ENCODE measurements at places on chromosomes 1 and 21. TPM values are rescaled to one million over a fixed set of nuclear protein-coding genes. Genes with fewer than 3 reads are reported as not detected.
A peak's percentile ranks its signal among the peaks of the same experiment; 100 is the strongest.

Gene PCBP3
- 7.1 TPM for total RNA-seq

Gene HTR6
- total RNA-seq, result not detected

Gene GPATCH2
- total RNA-seq, result 26.2 TPM

Gene RHOU
- 38.7 TPM for total RNA-seq

Gene FAM72A
- total RNA-seq, result not detected

Gene SPRR2E
- total RNA-seq, result not detected

Gene COL24A1
- 5.8 TPM for total RNA-seq

DNA sequence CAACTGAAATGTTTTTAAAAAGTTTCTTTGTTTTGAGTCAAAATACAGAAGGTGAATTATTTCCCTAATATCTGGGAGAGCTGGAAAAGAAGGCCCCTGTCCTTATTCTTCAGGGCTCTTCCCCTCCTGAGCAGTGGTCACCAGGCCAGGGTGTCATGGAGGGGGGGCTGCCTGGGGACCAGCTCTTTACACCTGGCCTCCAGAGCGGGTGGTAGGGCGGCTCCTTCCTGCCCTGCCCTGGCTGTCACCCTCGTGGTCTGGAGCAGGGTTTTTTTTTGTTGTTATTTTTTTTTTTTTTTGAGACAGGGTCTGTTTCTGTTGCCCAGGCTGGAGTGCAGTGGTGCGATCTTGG lies 6.6 kb downstream of the SKI start:
- no peak for DNase-seq

DNA sequence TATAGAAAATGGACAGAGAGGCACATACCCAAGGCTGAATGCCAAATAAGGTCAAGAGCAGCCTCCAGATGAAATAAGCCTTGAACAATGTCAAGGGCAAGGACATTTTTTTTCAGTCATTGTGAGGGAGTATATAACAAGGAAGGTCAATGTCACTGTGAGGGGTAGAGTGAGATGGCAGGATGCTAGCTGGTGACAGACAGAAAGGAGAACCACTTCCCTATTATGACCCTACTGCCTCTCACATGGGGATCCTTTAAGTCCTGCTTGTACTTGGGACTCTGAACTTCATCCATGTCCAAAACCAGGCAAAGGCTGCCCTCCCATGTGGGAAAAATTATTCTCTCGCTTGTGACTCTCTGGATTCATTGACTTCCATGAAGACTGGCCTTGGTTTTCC lies 119.5 kb upstream of the COA6 start:
- no peak for DNase-seq

DNA sequence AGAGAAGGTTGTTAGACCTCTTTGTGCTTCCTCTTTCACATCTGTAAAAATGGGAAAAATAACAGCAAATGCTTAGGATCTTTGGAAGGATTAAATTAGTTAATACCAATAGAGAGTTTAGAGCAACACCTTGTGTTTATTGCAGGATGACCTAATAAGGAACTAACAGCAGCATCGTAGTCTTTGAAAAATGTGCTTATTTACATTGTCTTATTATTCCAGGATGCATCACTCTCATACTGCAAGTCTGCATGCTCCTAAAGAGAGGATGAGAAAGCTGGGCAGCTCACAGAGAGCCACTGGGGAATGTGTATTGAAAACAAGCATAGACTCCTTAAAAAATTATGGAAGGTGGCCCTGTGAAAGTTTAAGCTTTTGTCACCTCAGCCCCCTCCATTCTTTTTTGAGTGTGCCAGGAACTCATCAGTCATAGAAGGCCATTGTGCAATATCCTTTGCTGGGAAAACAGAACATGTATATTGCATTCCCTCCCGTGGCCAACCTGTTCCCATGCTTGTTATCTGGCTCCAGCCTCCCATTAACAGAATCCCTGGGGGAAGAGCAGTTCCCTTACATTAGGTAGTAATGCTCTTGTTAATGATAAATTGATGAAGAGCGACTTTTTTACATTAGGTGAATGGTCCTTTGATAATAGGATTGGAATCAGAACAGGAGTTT lies 180.7 kb downstream of the ZNF326 start:
- no peak for DNase-seq

DNA sequence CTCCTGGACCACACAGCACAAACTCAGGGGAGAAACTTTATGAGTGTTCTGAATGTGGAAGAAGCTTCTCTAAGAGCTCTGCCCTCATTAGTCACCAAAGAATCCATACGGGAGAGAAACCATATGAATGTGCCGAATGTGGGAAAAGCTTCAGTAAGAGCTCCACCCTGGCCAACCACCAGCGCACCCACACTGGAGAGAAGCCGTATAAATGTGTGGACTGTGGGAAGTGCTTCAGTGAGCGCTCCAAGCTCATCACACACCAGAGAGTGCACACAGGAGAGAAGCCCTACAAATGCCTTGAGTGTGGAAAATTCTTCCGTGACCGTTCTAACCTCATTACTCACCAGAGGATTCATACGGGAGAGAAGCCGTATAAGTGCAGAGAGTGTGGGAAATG lies 22.5 kb downstream of the ZSCAN20 start:
- DNase-seq, result no peak

DNA sequence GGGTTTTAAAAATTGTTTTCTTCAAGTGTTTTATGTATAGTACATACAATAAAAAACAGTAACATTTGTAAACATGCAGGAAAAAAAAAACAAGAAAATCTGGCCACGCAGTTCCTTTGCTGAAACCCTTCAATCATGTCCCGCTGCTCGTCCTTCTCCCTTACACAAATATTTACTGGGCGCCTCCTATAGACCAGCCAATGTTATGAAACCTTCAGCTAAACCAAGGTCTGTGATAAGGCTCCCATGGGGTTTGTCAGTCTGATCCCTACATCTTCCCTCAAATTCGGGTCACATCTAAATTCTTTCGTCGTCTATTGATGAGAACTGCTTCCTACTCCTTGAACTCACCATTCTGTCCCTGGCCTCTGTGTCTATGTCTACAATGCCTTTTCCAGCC lies 583.9 kb downstream of the SMYD3 start:
- no peak for DNase-seq

- DNase-seq, result no peak
Measured at GRCh38 chr21:16863362-16863905, 649.4 kb upstream of the CXADR start.

DNA sequence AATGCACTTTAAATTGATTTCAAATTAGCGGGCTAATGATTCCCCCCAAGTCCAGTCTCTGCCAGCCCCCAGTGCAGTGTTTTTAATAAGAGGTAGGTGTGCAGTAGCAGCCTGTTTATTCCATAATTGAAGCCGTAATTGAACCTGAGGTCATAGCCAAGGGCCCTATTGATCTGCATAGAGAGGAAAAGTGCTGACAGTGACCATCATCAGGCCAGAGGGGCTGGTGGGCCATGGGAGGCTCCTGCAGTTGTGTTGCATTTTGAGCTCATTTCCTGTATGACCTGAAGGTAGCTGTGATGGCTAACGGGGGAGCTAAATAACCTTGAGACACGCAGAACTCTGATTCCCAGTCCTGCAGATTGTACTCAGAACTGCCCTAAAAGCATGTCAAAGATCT lies 67.5 kb downstream of the DISP3 start:
- DNase-seq, result no peak

- DNase-seq, result peak; percentile 67
Measured at GRCh38 chr1:234683861-234684632, 74.1 kb upstream of the IRF2BP2 start.

DNA sequence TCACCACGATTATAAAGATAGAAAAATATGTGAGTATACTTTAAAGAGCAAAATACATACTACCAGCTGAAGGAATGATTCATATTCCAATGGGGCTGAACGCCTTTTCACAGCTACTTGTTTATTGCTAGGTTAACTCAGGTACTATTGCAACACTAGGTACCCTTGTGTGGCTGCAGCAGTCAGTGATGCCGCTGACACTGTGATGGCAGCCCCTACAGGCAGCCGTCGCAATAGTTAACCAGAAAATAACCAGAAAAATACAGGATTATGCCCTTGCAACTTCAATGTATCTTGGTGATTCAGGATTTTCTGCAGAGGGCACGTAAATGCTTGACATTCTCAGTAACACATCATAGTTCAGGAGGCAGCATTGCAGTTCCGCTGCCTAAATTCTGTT lies 1.6 kb upstream of the MARK1 start:
- no peak for DNase-seq

All from ureter (tissue), 1 donor.